ENCODE measurements at places on chromosomes 1 and 21. TPM values are rescaled to one million over a fixed set of nuclear protein-coding genes. Genes with fewer than 3 reads are reported as not detected.

DNA sequence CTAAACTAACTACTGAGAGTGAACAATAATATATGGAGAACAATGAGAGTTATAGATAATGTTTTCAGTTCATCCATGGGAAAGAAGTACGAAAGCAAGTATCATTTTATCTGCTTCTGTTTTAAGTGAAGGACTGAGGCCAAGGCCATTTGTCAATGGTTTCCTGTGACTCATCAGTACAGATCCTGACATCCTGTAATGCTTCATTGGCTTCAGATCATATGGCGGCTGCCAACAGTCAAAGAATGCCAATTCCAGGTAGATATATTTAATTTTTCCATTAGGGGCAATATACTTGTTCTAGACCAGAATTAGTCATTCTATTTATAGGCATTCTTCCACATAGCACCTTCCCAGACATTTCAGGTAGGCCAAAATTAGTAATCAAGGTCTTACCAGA is 97.3 kb downstream of the USH2A start:
- peak; percentile 3 for DNase-seq

- no peak for DNase-seq
Measured at GRCh38 chr1:184291701-184292100, 95.1 kb upstream of the C1orf21 start.

DNA sequence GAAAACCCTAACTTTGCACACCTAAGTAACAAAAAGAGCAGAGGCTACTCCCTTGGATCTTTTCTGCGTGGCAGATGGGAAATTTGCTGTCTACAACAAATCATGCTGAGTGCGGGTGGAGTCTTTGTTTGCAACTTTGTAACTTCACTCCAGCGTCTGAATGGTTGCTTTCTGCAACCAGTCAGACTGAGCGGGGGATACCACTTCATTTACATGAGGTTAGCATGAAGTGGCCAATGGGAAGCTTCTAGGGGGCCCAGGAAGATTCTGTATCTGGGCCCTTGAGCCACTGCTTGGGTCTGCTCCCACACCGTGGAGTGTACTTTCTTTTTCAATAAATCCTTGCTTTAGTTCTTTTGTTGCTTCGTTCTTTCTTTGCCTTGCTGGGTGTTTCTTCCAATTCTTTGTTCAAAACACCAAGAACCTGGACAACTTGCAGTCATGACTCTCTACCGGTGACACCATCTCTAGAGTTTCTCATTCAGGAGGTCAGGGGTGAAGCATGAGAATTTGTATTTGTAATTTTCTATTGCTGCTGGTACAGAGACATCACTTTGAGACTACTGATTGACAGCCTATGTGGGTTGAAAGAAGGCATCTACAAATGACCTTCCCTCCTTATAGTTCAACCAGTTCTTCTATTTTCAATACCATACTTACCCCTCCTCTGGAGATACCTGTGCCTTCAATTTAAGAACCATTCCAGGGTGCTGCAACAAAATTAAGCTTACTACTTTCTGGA is 55.8 kb upstream of the RC3H1 start:
- no peak for DNase-seq

DNA sequence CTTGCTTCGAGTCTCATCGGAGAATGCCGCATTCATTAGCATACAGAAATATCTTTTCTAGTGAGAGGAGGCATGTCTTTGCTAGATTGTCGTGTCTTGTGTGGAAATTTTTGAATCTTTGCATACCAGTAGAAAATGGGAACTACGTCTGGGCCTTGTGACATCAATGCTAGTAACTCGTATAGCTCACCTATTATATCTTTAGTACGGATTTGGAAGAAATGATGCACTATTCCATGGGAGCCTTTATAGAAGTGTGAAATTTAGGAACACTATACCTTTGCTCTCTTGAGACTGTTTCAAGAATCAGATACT is 835 bp downstream of the UHMK1 start:
- DNase-seq, result peak; percentile 2

GRCh38 chr1:167798952-167799351 is 77.2 kb downstream of the MPZL1 start:
- no peak for DNase-seq

- DNase-seq, result no peak
Measured at GRCh38 chr1:172323686-172324085, 96.8 kb upstream of the C1orf105 start.

GRCh38 chr1:231879296-231879695 is 252.7 kb downstream of the DISC1 start:
- DNase-seq, result no peak

DNA sequence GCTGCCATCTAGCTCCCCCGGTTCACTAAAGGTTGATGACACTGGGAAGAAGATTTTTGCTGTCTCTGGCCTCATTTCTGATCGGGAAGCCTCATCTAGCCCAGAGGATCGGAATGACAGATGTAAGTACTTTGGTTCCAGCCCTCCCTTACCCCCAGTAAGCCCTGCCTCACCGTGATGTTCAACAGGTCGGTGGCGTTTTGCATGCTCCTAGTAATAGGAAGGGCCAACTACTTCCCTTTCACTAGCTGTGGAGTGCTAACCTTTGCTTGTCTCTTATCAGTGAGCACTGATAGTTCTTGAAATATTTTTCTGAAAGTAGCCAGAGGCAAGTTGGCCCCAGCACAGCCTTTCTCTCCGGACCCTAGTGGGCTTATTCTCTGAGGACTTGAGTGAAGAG is 7.5 kb downstream of the RNF220 start:
- DNase-seq, result no peak

DNA sequence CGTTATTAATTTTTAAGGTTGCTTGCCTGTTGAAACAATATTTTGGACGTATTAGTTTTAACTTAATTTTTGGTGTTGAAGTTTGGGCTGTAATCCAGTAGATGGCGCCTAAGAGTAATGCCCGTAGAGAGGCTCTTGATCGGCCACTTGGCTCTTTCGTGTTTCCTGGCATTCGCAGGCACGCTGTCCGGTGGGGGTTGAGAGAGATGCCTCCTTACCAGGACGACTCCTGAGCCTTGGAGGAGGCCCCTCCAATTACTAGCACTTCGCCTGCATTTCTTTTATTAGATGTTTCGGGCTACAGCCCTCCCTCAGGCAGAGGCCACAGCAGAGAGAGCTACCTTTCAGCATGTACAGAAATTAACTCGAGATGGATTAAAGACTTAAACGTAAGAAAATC is 12.0 kb downstream of the OR2M4 start:
- DNase-seq, result peak; percentile 3

GRCh38 chr1:181423301-181423918 is 59.9 kb upstream of the CACNA1E start:
- DNase-seq, result peak; percentile 14

DNA sequence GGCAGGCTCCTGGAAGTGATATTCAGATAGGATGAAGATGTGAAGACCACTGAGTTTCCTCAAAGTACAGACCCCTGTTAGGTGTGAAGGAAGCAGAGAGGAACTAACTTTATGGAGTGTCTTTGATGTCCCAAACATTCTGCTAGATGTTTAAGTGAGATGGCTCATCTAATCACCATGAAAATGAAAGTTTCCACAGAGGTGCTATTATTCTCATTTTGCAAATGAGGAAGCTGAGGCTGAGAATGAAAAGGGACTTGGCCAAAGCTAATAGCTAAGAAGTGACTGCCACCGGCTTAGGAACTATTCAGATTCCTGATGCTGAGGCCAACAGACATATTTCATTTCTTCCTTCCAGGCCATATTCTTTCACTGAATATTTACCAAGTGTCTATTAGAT is 45.9 kb upstream of the WLS start:
- no peak for DNase-seq

- DNase-seq, result no peak
Measured at GRCh38 chr1:37845049-37845646, 14.2 kb downstream of the MTF1 start.

DNA sequence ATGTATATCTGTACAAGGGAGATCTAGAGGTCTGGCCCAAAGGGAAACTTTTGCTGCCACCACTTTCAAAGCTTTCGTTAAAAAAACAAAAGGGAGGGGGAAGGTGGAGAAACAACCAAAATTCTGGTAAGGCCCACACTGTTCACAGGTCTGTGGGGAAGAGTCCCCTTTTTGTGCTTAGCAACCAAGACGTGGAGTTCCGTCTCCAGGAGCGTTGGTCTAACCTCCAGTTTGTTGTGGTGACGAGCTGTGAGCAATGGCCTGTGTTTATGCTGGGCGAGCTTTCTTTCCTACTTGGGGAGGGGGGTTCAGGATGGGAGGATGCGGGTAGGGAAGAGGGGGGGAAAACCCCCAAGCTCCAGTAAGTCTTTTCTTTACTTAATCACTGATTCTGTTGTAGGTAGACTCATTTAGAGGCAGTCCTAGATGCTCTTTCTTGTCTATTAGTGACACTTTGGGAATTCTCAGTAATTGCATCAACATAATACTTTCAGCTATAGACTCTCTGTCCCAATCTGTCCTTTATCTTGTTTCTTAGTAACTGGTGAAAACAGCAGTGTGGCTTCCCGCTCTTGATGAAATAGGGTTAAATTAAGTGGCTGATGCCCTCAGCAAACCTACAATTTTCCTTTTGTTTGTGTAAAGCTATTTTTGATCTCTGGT is 1.5 kb downstream of the HIPK1 start:
- peak; percentile 83 for DNase-seq

DNA sequence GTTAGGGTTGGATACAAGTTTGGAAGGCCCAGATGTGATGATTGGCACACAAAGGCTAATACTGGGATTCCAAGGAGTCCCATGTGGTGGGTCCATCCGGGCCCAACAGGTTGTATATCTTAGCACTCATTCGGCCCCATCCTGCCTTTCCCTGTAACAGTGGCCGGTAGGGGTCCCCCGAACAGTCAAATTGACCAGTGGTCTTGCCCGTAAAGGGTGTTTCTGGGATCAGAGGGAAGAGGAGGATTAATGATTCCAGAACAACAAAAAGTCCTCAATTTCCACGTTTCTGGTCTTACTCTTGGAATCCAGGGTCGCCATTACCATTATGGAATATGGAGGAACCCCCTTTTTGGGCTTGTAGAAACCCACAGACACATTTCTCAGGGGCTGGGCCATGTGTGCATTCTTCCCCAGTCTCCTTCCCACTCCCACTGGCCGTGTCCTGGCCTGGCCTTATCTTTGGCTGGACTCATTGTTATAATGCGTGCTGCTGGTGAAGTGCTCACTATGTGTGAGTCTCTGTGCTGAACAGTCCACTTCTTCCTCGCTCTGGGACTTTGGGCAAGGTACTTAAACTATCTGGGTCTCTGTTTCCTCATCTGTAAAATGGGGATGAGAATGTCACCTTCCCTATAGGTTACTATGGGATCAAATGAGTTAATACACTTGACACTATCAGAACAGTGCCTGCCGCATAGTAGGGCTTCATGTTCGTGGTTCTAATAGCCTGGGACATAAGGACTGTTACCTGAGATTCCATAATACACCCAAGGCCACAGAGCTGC is 161.8 kb downstream of the DYRK1A start:
- DNase-seq, result no peak

GRCh38 chr21:46604329-46604974 is 430 bp downstream of the S100B start:
- DNase-seq, result no peak

GRCh38 chr1:4046836-4047461 is 146.9 kb upstream of the C1orf174 start:
- DNase-seq, result no peak

DNA sequence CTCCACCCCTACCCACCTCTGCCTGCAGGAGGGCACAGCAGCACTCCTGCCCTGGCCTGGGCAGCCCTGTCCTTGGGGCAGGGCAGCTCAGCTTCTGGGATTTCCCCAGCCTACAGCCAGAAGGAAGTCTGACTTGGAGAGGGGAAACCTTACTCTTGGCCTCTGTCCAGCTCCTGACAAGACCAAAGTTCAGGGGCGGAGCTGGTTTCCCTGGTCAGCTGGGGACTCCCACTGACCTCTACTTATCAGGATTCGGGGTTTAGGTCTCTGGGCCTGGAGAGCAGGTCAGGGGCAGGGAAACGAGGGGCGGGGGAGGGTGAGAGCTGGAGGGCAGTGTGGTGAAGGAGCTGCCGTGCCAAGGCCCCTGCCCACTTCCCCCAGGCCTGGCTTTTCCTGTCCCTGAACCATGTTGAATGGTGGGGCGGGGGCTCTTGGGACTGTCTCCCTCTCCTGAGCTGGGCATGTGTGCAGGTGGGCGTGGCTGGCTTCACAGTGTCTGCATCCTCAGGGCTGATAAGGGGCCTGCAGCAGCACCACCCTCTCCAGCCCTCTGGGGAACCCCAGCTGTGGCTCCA is 16.8 kb upstream of the ETV3 start:
- DNase-seq, result peak; percentile 52

DNA sequence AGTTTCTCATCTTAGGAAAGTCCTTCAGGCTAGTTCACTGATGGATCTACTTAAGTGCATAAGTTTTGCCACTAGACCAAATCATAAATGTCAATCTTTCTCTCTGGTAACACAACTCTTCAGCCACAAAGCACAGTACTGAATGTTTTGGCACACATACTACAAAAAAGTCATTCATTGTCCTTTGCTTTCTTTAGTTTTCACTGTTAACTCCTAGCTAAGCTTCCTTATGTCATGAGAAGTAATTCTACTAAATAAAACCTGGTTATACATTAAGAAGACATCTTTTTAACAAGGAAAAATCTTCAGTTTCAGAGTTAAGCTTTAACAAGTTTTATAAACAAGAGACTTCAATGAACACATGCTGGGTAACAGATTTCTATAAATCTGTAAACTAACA is 379.2 kb upstream of the NFIA start:
- DNase-seq, result no peak

DNA sequence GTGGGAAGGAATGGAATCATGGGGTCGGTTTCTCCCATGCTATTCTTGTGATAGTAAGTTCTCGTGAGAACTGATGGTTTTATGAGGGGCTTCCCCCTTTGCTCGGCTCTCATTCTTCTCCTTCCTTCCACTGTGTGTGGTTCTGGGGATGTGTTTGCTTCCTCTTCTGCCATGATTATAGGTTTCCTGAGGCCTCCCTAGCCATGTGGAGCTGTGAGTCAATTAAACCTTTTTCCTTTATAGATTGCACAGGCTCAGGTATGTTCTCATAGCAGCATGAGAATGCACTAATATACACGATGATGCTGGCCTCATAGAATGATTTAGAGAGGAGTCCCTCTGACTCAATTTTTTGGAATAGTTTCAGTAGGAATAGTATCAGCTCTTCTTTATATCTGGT is 195.4 kb upstream of the IVNS1ABP start:
- peak; percentile 29 for DNase-seq

- DNase-seq, result no peak
Measured at GRCh38 chr1:23358310-23358875, 11.2 kb downstream of the ZNF436 start.

DNA sequence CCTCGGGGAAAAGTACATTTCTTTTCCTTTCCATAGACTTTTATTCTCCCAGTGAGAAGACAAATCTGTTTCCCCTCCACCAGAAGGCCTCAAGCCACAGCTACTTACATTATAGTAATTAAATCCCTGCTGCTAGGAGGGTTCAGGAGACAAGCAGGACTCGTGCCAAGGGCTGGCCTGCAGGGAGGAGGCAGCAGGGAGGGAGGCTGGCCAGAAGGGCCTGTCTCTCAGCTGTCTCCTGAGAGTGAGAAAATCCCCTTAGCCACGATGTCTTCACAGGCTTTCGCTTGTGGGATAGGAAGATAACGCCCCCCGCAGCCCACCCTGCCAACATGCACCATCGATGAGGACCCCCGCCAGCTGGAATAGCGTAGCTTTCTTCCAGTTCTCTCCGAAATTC is 14.0 kb downstream of the KCNN3 start:
- DNase-seq, result no peak

GRCh38 chr1:85494904-85495266 is 29.9 kb upstream of the DDAH1 start:
- DNase-seq, result peak; percentile 25

FAAH gene
- not detected for total RNA-seq

OR2L5 gene
- total RNA-seq, result not detected

CD2 gene
- not detected for total RNA-seq

GCSAML gene
- not detected for total RNA-seq

MYOC gene
- total RNA-seq, result not detected

KIF21B gene
- total RNA-seq, result 0.36 TPM

TYW3 gene
- 16.5 TPM for total RNA-seq

HPCA gene
- total RNA-seq, result not detected

CALML6 gene
- not detected for total RNA-seq

All from IMR-90 (cell line).